ENCODE measurements at places on chromosomes 2 and 18.

- no peak for DNase-seq
Observed at GRCh38 chr2:99325384-99325783, 10.7 kb downstream of the TXNDC9 start.

GRCh38 chr18:50590593-50590992, 30.7 kb downstream of the MAPK4 start:
- no peak for DNase-seq

- peak; percentile 62 for DNase-seq
Observed at GRCh38 chr18:564708-565561, 15.2 kb upstream of the CETN1 start.

- DNase-seq, result no peak
Observed at GRCh38 chr2:26462100-26462499, 15.8 kb downstream of the OTOF start.

DNA sequence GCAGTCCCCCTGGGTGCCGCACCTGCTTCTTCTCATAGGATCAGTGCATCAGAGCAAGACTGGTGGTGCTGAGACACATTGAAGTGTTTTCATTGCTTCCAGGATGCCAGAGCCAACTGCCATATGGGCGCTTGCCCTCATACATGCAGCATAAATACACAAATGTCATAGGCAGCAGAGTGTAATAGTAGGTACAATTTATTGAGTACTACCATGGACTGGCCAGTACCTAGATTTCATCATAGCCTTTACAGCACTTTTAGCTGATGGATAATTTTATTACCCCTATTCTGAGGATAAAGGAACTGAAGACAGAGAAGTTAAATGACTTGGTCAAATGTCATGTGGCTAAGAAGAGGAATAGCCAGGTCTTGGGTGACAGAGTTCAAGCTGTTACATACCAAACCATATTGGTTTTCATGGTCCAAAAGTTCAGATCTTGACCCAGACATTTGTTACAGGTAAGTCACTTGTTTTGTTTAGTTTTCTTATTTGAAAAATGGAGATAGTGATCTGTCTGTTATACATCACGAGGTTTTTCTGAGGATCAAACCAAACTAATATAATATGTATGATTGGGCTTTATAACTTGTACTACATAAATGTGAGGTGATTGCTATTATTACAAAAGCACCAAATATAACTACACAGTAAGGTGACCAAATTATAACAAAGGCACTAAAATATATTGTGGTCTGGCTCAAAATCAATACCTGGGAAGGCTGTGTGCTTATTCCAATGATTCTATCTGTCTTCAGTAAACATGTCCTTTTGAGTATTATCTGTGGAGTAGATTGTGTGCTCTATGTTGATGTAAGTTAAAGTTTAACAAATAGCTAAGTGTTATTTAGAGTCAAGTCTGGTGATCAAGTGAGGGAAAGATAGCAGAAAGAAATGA, 151.9 kb upstream of the CYRIA start:
- no peak for DNase-seq

GRCh38 chr18:66727991-66728390, 124.1 kb upstream of the CDH19 start:
- DNase-seq, result no peak

GRCh38 chr18:22335731-22336198, 82.0 kb downstream of the CTAGE1 start:
- DNase-seq, result no peak

GRCh38 chr2:240298117-240298790, 137.2 kb upstream of the GPC1 start:
- no peak for DNase-seq

DNA sequence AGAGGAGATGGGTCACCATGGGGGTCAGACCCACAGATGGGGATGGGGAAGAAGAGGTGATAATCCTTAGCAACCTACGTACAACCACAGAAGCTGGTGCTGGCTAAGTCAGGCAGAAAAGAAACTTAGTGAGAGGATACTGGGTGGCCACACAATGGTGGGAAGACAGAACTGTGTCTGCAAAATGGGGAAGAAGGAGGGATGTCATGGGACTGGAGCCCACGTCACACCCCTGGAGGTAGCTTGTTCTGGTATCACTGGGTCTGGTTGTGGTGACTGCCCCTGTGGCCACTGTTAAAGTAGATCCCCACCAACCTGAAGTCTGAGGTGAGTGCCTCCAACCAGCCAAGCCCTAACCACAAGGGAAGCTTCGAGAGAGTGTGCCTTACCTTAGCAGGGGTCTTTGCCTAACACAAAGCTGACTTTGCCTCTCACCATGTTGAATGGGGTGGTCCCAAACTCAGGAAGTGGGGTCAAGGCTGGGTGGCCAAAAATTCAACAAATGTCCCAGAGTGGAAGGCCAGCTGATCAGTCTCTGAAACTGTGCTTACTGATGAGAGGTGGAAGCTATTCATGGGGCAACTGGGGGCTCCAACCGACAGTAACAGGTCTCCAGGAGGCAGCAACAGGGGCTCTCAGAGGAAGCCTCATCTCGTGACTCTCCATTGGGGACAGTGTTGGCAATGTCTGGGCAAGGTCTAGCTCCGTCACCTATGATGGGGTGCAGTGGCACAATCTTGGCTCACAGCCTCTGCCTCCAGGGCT, 64.8 kb upstream of the SLC1A4 start:
- DNase-seq, result no peak

- no peak for DNase-seq
Observed at GRCh38 chr2:200469708-200470211, 40.1 kb downstream of the KCTD18 start.

DNA sequence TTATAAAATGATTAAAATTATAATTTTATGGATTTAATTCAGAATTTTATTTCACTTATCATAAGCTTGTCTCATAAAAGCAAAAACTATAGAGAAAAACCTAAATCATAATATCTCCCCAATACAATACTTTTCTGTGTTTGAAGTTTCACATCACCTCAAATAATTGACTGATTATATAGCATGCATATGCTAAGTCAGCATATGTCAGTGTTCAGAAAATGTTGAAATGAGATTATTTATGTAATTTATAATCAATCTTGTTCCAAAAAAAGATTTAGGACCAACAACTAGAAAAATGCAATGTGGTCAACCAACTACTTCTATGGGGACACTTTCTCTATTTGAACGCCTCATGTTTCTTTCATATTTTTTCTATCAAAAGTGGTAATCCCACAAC, 902.6 kb downstream of the CPS1 start:
- DNase-seq, result no peak

DNA sequence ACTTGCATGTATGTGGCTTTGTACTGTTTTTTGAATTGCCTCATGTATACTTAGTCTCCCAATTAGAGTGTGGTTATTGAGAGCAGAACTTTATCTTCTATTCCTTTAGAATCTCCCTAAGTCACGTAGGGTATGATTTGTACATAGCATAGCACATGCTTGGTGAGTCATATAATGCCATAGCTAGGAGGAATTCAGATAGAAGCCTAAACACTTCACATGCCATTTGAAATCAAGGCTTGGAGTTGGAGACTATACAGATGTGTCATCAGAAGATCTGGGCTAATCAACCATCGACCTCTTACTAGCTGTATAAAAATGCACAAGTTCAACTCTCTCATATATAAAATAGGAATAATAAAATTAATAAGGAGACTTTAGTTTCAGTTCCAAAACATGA, 222.6 kb upstream of the ST6GAL2 start:
- DNase-seq, result peak; percentile 70

GRCh38 chr2:140775411-140775810, 1355.4 kb downstream of the LRP1B start:
- DNase-seq, result no peak

- DNase-seq, result no peak
Observed at GRCh38 chr18:58966005-58966677, 101.5 kb downstream of the ZNF532 start.

DNA sequence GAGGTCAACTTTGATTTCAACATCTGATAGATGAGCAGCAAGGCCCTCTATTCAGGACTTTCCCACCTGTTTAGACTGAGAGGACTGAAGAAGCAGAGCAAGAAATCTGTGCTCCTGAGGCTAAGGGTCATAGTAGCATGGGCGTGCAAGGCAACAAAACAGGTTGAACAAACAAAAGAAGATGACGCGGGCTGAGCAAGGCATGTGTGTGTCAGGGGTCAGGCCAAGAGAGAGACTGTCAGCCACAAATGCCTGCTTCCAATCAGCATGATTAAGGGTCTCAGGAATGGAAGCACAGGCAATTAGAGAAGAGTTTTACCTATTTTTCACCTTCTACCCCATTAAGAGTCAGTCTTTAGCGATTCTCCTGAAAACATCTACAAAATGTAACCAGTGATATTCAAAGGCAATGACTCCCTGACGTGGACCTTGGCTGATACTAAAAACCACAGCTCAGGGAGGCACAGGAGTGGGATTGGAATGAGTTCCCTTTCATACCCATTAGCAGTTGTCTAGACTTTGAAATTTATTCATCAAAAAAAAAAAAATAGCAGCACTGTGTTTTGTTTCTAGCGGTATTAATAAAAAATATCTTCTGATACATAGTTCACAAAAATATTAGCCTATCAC, 81.9 kb downstream of the DYNAP start:
- no peak for DNase-seq

Data from fibroblast of skin of right quadriceps (primary cell).